ENCODE measurements at places on chromosomes 7 and 10. TPM values are rescaled to one million over a fixed set of nuclear protein-coding genes. Genes with fewer than 3 reads are reported as not detected.

MSS51 gene
- total RNA-seq: 0.59 TPM

GHRHR gene
- not detected for total RNA-seq

C10orf67 gene
- total RNA-seq: not detected

PMPCB gene
- total RNA-seq: 56.0 TPM

CYP51A1 gene
- 245 TPM for total RNA-seq

NKX6-2 gene
- total RNA-seq: not detected

PLEKHA8 gene
- 12.7 TPM for total RNA-seq

AS3MT gene
- total RNA-seq: 1.4 TPM

CPED1 gene
- total RNA-seq: 1.5 TPM

PTPRZ1 gene
- not detected for total RNA-seq

SCART1 gene
- 0.73 TPM for total RNA-seq

MNX1 gene
- not detected for total RNA-seq

PTPRN2 gene
- 0.53 TPM for total RNA-seq

AGR3 gene
- total RNA-seq: not detected

MAGI2 gene
- 2.7 TPM for total RNA-seq

TMEM213 gene
- not detected for total RNA-seq

R3HCC1L gene
- total RNA-seq: 12.1 TPM

FAM13C gene
- 0.11 TPM for total RNA-seq

SPDYE11 gene
- total RNA-seq: not detected

SH2B2 gene
- total RNA-seq: 0.86 TPM

CCAR1 gene
- total RNA-seq: 40.4 TPM

DOCK4 gene
- total RNA-seq: 198 TPM

ACTR3C gene
- 0.20 TPM for total RNA-seq

NSUN5 gene
- total RNA-seq: 7.8 TPM

PAX4 gene
- total RNA-seq: not detected

PPRC1 gene
- total RNA-seq: 12.3 TPM

Measured in pulmonary artery endothelial cell (primary cell).